ENCODE measurements at places on chromosomes 6 and 20.

DNA sequence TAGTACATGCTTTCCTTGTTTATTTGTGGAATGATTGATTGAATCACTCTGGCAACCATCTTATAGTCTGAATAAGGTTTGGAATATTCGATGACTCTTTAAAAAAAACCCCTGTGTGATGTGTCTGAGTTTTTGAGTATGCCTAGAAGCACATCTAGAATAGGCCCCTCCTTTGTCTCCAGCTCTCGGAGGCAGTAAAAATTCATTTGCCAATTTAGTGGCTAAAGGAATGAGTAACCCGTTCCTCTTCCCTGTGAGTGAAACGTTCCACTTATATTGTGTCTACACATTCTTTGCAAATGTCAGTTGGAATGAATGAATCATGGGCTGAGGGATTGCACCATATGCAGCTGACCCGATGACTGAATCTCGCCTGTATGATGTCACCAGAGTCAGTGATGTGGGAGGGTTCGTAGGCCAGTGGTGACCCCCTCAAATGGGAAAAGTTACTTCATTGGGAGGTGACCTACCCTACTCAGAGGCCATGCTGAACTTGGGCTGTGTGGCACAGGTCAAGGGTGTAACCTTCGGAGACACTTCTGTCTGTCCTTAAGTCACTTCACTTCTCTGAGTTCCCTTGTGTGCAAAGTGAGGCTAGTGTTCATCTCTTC, 21.6 kb downstream of the MOCS3 start:
- ATAC-seq, result peak; percentile 90

DNA sequence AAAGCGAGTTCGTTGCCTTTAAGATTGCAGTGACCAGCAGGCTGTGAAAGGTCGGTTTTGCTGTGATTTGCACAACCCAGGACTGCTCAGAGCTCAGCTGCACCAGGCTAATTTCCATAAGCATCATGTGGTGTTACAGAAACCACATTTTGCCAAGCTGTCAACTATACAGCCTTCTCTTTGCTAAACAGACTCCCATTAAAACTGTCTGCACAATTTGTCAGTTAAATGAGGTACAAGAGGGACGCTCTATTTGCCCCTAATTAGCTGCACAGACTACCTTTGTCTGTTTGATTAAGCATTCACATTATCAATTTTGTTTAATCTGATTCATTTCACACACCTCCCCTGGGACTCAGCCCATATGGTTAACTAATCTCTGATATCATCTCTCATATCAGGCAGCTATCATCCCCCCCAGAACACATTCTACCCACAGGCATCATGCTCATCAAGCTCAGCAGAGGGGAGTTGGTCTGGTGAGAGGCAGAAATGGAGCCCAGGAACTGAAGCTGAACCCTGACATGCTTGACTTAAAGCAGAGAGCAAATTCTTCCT, 62.1 kb downstream of the OLIG3 start:
- ATAC-seq, result no peak

- no peak for ATAC-seq
Measured at GRCh38 chr6:52376763-52377162, 14.8 kb downstream of the PAQR8 start.

GRCh38 chr20:49420811-49421295, 61.6 kb downstream of the KCNB1 start:
- no peak for ATAC-seq

DNA sequence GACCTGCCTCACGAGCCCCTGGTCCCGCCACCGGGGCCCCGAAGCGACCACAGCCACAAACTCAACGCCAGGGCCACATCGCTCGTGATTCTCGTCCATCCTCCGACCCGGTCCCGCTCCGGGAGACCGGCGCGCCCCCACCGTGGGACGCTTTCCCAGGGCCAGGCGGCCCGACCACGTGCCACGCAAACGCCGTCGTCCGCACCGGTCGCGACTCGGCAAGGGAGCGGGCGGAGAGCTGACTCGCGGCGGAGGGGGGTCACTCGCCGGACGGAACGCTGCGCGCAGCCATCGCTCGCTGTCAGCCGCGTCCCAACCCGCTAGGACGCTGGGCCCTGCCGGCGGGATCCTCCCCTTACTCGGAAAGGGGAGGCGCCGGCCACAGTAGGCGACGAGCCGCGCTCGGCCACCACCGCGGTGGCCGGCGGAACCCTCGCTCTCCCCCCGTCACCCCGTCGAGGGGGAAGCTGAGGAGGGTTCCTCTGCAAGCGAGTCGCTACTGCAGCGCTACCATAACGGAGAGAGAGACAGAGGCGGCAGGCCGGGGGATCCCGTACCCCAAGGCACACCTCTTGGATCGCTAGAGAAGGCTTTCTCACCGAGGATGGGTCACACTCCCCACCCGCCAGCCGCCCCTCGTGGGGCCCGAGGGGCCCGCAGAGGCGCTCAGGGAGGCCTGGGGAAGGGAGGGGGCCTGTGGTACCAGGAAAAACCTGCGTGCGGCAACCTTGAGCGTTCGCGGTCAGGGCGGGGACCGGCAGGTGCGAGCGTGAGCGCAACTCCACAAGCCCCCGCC, 511.8 kb upstream of the ZNF337 start:
- ATAC-seq, result peak; percentile 61

DNA sequence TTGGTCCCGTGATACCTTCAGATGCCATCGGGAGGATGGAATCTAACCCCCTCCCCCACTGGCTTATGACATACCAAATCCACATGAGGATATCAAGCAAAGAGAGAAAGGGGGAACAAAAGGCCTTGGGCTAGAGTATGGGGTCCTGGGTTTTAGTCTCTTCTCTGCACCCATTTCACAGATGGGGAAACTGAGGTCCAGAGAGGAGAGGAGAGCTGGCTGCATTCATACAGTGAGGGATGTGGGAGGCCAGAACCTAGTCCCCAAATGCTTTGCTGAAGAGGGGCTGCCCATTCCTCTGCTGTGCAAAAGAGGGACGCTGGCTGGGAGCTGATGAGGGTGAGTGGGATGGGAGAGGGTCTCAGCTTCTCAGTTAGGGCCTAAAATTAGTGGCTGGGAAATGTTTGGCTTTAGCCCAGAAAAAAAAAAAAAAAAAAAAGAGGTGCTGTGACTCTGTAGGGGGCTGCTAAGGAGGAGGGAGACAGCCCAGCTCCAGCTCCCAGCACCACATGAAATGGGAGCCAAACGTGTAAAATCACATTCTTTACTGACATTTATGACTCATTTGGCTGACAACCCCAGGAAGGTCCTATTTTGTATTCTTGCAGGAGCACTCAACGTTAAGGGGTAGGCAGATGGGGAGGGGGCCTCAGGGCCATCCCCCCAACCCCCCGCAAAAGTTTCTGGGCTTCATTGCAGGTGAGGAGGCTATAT, 11.9 kb downstream of the XKR7 start:
- no peak for ATAC-seq

DNA sequence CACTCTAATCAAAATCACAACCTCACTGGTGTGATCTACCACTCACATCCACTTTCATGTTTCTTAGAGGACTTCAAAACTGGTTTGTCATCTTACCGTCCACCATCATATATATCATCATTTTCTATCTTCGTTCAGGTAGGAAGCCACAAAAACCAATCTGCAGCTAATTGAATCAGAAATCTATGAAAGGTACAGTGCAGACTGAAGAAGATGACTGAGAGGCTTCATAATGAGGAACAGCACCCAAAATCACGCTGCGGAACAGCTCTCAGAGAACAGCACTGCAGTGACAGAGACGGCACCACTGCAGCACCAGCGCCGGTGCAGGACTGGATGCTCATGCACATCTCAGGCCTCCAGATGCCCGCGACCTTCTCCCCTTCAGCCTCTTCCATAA, 13.0 kb downstream of the GMDS start:
- ATAC-seq, result peak; percentile 32

DNA sequence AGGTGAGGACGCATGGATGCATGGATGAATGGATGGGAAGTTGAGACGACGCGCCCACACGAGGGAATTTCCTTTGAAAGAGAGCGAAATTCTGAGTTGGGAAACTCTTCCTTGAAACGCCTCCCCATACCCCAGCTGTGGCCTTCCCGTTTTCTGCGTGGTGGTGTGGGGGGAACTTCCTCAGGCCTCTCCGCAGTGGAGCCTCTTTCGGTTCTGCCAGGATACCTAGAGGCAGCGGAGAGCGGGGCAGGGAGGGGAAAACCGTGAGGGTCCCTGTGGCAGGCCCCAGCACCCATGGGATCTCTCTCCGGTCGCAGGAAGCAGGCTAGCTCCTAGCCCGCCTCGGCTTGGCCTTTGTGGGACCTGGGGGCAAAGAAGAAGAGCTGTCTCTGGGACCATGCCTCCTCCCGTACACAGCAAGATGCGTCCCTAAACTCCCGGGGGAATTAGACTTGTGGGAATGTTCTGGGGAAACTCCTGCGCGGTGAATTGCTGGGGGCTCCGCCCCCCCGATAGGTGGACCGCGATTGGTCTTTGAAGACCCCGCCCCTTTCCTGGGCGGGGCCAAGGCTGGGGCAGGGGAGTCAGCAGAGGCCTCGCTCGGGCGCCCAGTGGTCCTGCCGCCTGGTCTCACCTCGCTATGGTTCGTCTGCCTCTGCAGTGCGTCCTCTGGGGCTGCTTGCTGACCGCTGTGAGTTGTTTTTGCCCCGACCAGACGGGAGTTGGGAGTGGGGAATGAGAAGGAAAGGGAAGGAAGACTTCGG, at the start of gene CD40:
TSS of gene CD40 (plus strand) at position 611 of the 764 bp plus-strand sequence. CDS start at position 641, 30 bp downstream.
- peak; percentile 95 for ATAC-seq

- ATAC-seq, result no peak
Measured at GRCh38 chr6:160755165-160755564, 53.1 kb downstream of the PLG start.

GRCh38 chr20:32474967-32475811, 109.9 kb downstream of the NOL4L start:
- ATAC-seq, result no peak
